ENCODE measurements at places on chromosomes 12 and 14.
A peak's percentile ranks its signal among the peaks of the same experiment; 100 is the strongest.

- no peak for DNase-seq
These were observed 12.3 kb upstream of the TMED10 start for GRCh38 chr14:75188520-75189268.

- DNase-seq: no peak
These were observed 76.7 kb downstream of the DIP2B start for GRCh38 chr12:50581226-50582184.

- no peak for DNase-seq
These were observed 687 bp downstream of the IFFO1 start for GRCh38 chr12:6555018-6555691.

DNA sequence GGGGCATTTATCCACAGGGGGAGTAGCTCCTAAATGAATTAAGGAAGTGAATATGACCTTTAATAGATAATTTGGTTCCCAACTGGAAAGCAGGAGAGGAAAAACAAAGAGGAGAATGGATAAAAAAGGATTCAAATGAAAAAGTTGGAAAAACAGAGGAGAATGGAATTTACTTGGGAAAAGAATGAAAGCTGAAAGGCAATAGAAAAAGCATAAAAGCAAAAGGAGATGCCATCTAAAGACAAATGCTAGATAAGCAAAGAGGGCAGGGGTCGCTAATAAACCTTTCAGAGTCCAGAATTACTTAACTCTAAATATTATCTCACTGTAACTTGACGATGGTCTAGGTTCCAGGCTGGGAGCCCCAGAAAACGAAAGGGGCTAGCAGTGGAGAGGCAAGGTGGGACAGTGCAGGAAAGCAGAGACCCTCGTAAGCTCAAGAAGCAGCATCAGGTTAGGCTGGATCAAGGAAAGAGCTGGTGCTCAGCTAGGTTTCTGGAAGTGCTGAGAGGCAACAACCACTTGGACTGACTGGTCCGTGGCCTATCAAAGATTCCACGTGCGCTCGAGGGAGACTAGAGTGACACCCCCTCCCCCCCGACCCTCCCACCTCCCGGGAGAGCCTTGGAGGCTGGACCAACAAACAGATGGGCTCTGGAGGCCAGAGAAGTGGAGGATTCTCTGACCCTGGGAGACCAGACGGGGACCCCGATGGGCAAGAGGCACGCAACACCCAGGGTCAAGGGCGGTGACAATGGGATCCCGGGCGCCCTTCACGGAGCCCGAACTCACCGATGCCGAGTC lies 1.2 kb downstream of the SLC2A13 start:
- no peak for DNase-seq

- DNase-seq: no peak
These were observed 96.8 kb downstream of the PPHLN1 start for GRCh38 chr12:42422785-42423184.

DNA sequence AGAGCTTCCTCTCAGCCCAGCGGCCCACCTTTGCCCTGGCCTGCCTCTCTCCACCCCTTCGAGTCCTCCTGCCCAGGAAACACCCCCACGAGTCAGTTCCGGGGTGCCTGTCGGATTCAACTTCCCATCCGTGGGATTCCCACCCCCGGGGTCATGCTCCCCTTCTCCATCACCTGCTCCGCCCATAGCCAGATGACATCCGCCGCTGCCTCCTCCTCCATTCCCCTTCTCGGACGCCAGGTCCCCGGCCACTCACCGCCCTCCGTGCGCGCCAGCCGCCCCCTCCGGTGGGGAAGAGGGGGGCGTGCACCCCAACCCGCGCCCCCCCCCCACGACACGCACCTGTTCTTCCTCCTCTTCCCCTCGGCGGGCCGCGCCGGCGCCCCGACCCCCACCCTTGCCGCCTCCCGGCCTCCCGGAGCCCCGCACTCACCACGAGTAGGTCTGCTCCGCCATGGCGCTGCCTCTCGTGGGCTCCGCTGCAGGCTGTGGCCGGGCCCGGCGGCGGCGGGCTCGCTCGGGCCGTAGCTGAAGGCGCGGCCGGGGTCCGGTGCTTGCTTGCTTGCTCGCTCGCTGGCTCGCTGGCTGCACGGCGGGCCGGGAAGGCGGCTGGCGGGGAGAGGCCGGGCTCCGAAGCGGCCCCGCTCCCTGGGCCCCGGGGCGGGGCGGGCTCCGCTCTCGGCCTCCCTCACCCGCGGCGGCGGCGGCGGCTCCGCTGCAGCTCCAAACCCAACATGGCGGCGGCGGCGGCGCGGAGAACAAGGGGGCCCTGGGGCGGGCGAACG lies 554 bp downstream of the SPPL3 start:
- peak; percentile 61 for DNase-seq

GRCh38 chr12:124428792-124429281 lies 133.9 kb downstream of the RFLNA start:
- no peak for DNase-seq

- DNase-seq: no peak
These were observed 30.4 kb downstream of the CCDC92 start for GRCh38 chr12:123942238-123942653.

GRCh38 chr12:41061192-41061591 lies 126.9 kb upstream of the PDZRN4 start:
- DNase-seq: no peak

GRCh38 chr12:65926119-65926908 lies 102.0 kb downstream of the HMGA2 start:
- no peak for DNase-seq

DNA sequence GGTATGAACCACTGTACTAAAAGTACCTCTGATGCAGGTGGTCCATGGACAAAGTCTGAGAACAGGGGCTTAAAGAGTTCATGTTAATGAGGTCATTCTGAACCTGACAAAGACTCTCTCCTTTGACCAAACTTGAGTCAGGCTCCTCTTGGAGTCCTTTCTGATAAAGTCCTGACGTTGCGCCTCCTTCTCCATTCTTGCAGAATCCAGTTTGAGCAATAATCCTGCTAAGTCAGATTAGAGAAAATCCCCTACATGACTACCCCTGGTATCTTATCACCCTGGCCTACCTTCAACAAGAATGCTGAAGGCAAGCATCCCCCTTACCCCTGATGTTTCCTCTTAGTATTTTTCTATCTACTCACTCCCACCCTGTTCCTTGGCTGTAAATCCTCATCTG lies 46.0 kb upstream of the ISM2 start:
- DNase-seq: no peak

DNA sequence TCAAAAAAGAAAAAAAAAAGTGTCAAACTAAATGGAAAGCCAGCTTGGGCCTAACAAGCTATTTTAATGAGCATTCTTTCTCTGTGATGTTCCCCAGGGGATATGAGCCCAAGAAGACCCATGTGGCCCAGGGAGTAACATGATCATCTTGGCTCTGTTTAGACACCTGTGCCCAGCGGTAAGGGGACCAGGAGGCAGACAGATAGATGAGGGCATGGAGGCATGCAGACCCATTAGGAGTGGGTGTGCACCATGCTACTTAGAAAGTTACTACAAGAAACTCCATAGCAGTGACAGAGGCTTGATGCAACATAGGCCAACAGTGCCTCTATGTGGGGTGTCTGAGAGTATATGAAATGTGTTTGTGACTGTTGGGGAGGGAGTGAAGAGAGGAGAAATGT lies 3.1 kb upstream of the CREBL2 start:
- no peak for DNase-seq

DNA sequence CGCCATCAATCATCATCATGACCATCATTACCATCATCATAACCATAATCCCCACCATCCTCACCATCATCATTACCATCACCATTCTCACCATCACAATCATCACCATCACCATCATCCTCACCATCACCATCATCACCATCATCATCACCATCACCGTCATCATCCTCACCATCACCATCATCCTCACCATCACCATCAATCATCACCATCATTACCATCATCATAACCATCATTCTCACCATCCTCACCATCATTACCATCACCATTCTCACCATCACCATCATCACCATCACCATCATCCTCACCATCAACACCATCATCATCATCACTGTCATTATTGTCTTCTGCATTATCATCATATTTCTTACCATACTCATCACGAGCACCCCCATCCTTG lies 245.5 kb downstream of the ADGRD1 start:
- DNase-seq: no peak

GRCh38 chr14:77181603-77182437 lies at the start of gene TMEM63C:
TMEM63C (plus strand) TSS chr14:77181798; CDS start chr14:77218814, 37,016 bp downstream.
- no peak for DNase-seq

DNA sequence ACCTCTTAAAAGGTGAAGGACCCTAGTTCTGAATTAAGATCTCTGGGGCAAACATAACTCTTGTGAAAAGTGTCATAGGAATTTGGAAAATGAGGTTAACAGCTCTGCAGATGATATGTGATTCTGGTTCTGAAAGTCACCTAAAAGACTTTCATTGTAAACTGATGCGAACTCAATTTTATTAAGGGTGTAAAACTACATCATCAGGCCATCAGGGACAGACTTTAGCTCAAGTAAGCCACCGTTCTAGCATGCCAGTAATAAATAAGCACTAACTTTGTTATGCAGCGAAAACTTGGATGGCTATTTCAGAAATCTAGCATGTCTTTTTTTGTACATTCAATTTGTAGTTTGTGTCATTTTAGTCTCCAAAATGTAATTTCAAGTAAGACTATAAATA lies 61.6 kb downstream of the R3HDM2 start:
- DNase-seq: no peak

- DNase-seq: no peak
These were observed 8.2 kb downstream of the FBXO34 start for GRCh38 chr14:55279384-55279783.

DNA sequence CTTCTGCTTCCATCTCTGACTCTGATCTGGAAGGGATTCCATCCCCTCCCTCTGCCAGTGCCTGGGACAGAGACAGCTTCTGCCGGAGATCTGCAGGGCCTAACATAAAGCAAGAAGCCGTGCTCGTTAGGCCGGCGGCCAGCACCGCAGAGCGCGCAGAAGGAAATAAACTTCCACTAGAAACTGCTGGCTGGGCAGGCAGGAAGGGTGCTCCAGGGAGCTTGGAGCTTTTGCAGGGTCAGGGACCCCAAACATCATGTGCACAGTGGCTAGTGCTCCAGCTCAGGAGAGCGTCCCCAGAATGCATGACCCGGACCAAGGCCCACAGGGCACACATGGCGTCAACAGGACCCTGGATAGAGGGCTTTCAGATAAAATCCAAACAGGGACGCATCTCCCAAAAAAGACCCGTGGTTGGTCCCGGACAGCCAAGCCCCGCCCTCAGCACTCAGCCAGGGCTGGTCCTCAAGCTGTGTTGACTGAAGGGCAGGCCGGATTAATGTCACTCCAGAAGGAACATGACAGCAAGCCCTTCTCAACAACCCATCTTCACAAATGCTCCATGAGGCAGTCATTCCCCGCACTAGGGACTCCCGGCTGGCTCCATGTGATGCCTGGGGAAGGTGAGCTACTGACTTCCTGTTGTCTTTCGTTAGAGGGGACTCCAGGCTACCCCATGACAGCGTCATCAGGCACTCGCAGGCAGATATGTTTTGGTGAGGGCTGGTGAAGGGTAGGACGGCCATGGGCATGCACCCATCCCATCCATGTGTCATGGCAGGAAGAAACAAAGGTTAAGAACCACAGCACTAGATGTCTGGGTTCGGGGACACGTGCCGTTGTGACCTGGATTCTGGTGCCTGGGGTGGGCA lies 121.5 kb downstream of the CALM1 start:
- no peak for DNase-seq

- DNase-seq: no peak
These were observed 152.1 kb downstream of the DUSP6 start for GRCh38 chr12:89200217-89200616.

GRCh38 chr12:65192963-65193516 lies 23.7 kb downstream of the LEMD3 start:
- DNase-seq: no peak

- DNase-seq: no peak
These were observed 76.1 kb upstream of the SAV1 start for GRCh38 chr14:50744231-50744630.

GRCh38 chr12:112140728-112141127 lies 15.4 kb downstream of the TRAFD1 start:
- DNase-seq: no peak

DNA sequence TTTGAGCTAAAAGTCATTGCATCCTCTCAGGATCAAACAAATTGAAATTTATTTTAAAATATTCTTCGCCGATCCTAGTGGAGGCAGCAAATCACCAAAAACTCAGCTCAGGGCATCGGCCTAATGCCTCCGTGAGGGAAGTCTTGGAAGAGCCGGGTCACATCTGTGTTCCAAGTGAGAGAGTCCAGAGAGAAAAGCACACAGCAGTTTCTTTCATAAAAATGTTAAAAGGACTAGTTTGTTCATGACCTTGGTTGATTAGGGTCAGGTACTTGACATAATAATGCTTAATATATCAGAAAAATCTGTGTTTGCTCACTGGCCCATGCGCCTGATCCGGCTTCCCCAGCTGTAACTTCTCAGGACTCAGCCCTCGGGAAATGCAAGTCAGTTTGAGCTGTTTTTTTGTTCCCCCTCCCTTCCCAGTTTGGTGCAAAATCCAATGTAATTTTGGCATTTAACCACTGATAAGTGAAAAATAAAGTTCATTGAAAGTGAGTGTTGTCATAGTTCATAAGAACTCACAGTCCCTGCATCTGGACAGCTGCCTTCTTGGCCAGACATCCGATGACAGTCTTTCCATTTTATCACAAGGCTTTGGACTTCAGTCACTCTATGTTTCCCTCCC lies 161.7 kb downstream of the CAND1 start:
- no peak for DNase-seq

- peak; percentile 3 for DNase-seq
These were observed 49.2 kb downstream of the TESPA1 start for GRCh38 chr12:54935235-54935951.

DNA sequence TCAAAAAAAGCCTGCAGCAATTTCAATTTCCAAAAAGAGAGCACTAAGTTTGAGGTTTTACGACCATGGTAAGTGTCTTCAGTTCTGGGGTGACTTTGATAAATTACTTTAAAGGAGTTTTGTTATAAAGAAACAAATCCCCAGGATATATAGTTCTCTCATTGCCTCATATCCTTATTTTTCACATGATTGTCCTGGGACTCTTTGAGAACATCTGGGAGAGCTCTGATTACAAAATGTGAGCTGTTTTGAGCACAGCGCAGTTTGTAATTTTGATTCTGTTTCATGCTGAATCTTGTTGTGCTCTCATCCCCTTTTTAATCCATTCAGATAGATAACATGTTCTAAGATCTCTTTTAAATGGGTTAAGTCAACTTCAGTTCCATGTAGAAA lies 67.7 kb upstream of the DCN start:
- no peak for DNase-seq

- no peak for DNase-seq
These were observed 14.5 kb downstream of the CYP46A1 start for GRCh38 chr14:99698642-99699041.

- no peak for DNase-seq
These were observed 8.7 kb upstream of the ZNF740 start for GRCh38 chr12:53171725-53172329.

DNA sequence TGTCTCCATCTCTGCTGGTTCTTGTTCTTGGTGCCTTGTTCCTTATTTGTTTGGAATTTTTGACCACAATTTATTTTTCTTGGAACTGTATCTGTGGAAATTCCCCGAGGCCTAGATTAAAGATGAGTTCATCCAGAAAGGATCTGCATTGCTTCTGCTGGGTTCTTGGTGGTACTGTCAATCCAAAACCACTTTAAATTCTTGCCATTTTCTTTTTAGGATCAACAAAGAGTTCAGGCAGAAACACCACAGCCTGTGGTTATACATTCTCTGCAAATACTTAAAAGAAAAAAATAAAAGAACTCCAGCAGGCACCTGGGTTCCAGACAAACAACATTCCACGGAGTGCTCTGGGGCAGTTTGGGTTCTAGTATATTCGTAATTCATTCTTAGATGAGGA lies 6.0 kb upstream of the VAMP1 start:
- DNase-seq: no peak

Data from activated naive CD4-positive, alpha-beta T cell (primary cell).